NAMALWA (cell line): ENCODE measurements at places on chromosomes 13 and 19.
A peak's percentile ranks its signal among the peaks of the same experiment; 100 is the strongest.

DNA sequence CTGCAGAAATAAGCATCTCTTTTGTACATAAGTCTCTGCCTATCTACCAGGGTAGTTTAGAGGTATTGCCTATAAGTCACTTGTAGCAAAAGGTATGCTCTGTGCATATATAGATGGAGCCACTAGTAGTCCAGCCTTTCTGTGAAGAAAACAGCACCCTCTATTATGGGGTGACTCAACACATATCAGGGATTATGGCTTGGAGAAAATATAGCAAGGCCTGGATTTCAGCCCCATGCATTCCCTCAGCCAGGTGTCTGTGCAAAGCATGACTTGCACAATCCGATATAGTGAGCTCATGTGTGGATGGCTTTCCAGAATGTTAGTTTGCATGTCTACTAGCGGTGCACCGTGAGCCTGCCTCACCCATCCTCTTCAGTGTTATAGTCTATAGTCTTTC is 13.4 kb upstream of the NALCN start:
- DNase-seq, result no peak

DNA sequence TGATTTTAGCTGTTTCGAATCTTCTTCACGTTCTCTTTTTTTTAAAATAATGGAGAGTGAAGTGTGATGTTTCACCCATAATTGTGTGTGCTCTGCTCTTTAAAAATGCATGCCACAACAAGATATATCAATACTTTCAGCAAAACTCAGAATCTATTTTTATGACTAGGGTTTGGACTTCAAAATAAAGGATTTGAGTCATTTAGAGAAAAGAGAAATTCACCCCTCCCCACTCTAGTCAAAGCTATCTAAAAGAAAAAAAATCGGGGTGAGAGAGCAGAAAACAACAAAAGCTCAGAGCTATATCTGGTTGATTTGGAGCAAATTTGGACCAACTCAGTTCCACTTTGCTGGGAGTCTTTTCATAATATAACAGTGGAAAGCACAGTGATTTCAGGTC is 244.5 kb downstream of the DNAJC15 start:
- no peak for DNase-seq

GRCh38 chr19:47296036-47296435 is 13.6 kb upstream of the C5AR1 start:
- peak; percentile 93 for DNase-seq

- peak; percentile 96 for DNase-seq
These were observed 13.8 kb upstream of the UBE2L5 start for GRCh38 chr13:30408319-30409101.

- DNase-seq, result no peak
These were observed 197.1 kb upstream of the GPC6 start for GRCh38 chr13:93029536-93029935.

- DNase-seq, result no peak
These were observed 836 bp upstream of the CDC42EP5 start for GRCh38 chr19:54473892-54474372.

DNA sequence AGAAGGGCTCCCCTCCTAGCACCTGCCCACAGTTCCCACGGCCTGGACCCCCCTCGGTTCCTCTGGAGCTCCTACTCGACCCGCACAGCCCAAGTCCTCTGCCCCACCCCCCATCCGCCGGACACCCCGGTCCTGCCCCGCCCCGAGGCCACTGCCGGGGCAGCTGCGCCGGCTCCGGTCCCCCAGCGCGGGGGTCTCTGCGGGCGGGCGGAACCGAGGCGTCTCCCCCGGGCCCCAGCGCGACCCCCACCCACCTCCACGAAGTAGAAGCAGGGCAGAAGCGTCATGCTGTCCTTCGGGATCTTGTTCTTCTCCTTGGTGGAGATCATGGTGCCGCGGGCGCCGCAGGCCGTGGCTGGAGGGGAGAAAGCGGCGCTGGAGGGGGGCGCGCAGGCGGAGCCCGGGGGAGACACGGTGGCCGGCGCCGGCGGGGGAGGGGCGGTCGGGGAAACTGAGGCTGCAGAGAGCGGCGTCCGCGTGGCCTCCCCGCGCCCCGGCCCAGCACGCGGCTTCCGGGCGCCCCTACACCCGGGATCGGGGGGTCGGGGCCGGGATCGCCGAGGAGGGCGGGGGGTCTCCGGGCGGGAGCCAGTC is 427 bp downstream of the PLPPR3 start:
- DNase-seq, result peak; percentile 2

DNA sequence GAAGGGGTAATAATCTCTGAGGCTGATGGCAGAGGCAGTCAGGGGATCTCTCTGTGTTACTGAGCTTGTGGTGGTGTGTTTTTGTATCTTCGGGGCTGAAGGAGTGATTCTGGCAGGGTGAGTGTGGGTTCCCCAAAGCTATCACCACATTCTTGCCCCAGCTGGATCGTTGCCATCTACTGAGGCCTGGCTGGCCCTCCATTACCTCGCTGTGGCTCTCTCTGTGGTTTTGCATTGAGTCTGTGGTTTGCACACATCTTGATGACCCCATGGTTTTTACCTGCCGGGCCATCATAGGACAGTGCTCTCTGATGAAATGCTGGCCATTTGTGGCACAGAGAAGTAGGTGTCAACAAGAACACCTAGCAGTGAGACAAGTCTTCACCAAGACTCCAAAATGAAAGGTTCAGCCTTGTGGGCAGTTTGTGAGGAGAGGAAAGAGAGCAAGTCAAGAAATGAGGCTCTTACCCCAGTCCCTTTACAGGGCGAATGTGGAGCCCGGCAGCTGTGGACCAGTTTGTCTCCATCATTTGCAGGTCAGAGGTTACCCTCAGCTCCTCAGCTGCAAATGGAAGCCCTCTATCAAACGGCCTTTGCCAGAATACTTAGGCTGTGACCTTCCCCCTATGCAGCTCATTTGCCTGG is 69.0 kb upstream of the NPAS1 start:
- DNase-seq, result no peak

GRCh38 chr13:114339857-114340534 is 25.7 kb downstream of the CHAMP1 start:
- DNase-seq, result peak; percentile 84

GRCh38 chr13:35481777-35482176 is 5.3 kb upstream of the MAB21L1 start:
- no peak for DNase-seq

- DNase-seq, result no peak
These were observed 22.8 kb downstream of the ZNF574 start for GRCh38 chr19:42098781-42099180.

DNA sequence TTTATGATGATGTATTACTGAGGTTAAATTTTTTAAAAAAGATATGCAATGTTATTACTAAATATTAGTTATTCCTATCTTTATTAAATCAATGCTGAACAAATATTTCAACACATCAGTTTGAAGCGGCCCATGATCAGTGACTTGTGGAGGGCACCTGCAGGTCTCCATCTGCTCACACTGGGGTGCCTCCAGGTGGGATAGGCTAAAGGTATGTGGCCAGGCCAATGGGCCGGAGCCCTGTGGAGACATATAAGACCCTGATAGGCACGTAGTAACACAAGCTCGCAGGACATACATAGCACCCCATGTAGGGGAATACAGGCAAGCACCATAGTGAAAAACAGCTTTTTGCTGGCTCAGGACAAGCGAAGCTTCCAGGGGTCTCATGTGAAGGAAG is 469.8 kb downstream of the ZNF536 start:
- no peak for DNase-seq

DNA sequence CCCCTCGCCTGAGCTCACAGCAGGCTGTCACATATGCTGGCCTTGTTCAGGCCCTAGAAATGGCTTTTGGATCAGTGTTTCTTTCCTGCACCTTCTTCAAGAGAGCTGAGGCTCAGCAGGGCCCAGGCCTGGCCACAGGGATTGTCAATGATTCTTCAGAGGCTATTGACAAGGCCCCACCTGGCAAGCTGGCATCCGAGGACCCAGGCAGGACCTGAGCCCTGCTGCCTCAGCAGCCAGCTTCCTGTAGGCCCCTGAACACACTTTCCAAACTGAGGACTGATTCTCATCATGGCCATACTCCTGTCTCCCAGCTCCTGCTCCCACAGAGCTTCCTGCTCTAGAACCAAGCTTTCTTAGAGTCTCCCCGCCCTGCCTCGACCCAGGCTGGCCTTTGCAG is 136.8 kb downstream of the UQCRFS1 start:
- DNase-seq, result no peak

DNA sequence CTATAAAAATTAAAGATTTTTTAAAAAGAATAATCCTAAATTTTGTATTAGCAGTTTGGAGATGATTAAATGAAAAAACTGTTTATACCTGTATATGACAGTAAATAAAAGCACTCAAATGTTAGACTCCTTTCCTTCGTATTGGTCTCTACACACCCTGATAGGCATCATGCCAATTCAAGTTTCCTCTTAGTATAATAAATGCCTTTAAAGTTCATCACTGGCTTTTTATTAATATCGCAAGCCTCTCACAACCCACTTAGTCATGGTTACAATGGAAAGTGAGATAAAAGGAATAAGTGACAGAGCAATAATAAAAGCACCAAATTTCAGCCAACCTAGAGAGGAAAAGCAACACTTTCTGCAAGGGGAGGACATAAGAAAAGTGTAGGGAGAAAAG is 102.2 kb downstream of the PIBF1 start:
- no peak for DNase-seq

- DNase-seq, result no peak
These were observed 1171.8 kb downstream of the DIAPH3 start for GRCh38 chr13:58991826-58992477.

- DNase-seq, result no peak
These were observed 177.3 kb upstream of the SLC10A2 start for GRCh38 chr13:103243495-103243894.

DNA sequence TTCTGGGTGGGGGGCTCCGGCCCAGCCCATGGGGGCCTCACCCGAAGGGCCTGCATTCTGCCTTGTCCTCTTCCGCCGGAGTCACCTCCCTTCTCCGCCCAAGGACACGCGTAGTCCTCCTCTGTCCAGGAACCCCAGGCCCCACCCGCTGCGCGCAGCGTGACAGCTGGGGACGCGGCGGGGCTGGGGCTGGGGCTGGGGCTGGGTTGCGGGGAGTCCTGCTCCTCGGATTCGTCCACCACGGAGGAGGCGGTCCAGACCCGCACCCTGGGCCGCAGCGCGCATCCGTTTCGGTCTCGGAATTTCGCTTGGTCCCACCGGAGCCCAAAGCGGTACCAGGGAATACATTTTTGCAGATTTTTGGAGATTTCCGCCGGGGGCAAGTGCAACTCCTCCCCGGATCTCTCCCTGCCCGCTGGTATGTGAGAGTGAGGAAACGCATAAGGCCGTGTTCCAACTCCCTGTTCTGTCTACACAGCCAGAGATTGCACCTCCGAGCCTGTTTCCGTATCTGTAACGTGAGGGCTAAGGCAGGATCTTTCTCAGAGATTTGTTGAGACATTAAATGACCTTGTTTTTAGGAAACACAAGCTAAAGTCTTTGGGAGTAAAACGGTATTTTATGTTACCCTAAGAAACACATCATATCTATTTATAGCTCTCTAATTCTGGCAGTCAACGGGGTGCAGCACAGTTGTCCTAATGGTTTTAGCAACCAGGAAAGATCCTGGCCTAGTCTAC is at the start of gene COX7A1:
Gene COX7A1, minus strand, starts transcription at position 96 of the 740 bp plus-strand sequence. Its CDS starts 40 bp downstream, at position 56.
- no peak for DNase-seq

- no peak for DNase-seq
These were observed 166.4 kb downstream of the DCLK1 start for GRCh38 chr13:35964863-35965180.

GRCh38 chr13:50457415-50458393 is 385.8 kb downstream of the DLEU7 start:
- DNase-seq, result no peak

DNA sequence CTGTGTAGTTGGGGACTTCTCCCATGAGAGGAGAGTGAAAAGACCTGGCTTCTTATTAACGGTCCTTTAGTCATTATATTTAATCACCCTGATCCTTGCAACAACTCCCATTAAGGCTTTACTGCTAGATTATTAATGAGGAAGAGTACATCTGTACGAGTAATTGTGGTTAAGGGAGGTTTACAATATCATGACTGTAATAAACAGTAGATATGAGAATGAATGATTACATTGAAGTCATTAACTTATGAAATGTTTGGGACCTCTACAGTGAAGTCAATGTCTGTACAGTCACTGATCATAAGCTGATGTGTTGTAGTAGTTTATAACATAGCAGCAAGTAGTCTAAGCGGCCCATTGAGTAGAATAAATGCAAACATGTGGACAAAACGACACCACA is 24.7 kb downstream of the FGF9 start:
- DNase-seq, result no peak

- DNase-seq, result no peak
These were observed 33.6 kb upstream of the NANOS3 start for GRCh38 chr19:13843104-13843921.
